ENCODE measurements at places on chromosomes 11 and 22.

DNA sequence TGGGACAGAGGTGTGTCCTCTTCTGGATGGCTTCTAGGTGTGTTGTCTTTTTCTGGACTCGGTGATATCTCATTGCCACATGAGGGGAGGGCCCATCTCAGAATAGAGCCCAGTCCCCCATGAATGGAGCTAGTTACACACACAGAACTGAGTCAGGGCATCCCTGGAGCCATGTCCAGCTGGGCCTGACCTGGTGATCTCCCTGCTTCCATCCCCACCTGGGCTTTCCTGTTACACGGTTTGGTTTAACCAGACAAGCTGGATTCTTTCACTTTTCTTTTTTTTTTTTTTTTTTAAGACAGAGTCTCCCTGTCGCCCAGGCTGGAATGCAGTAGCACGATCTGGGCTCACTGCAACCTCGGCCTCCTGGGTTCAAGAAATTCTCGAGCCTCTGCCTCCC, 6.1 kb upstream of the A4GALT start:
- no peak for DNase-seq

GRCh38 chr22:43302531-43303041, 40.6 kb downstream of the SCUBE1 start:
- DNase-seq: no peak

GRCh38 chr11:115221461-115222069, 282.6 kb downstream of the CADM1 start:
- DNase-seq: no peak

GRCh38 chr11:108891909-108892511, 227.1 kb downstream of the DDX10 start:
- DNase-seq: no peak

GRCh38 chr11:19537803-19538453, 174.7 kb upstream of the NAV2 start:
- DNase-seq: no peak

GRCh38 chr11:120337355-120338106, 1.3 kb downstream of the ARHGEF12 start:
- no peak for DNase-seq

GRCh38 chr11:111353776-111354600, 25.1 kb downstream of the POU2AF1 start:
- DNase-seq: no peak

DNA sequence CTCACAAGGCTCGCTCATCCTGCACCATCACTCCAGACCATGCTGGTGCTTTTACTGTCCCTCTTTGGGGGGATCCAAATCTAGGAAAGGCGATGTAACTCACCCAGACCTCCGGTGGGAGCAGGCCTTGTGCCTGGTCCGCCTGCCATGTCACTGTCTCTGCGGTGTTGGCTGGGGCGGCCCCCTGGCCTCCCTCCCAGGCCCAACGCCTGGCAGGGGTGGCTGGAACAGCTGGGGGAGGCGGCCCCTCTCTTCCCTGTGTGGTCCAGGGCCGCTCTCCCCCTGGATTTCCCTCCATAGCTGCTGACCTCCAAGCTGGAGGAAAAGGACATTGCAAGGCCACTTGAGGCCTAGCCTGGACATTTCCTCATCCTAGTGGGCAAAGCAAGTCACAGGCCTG, 11.1 kb upstream of the MGAT3 start:
- no peak for DNase-seq

GRCh38 chr11:48184452-48184851, 32.2 kb upstream of the OR4B1 start:
- DNase-seq: no peak

GRCh38 chr22:36253523-36254490, 874 bp downstream of the APOL1 start:
- DNase-seq: no peak
